ENCODE measurements at places on chromosomes 2 and 18.

DNA sequence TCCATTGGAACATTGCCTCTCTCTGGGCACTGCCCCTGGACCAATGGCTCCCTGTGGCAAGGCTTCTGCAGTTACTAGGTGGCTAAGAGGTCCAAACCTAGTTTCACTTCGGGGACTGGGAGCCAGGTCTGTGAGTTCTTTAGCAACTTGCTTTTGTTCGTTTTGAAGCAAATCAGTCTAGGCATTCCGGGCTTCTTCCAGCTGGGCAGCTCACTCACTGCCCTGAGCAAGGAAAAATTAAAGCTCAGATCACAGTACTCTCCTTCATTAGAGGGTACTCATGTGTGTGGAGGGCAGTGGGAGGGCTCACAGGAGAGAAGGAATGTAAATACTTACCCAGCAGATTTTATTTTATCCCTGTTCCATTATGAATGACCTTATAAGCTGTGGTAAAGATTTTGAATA is 80.3 kb downstream of the SPP2 start:
- DNase-seq = no peak

GRCh38 chr18:10688766-10689165 is 162.9 kb downstream of the NAPG start:
- no peak for DNase-seq

DNA sequence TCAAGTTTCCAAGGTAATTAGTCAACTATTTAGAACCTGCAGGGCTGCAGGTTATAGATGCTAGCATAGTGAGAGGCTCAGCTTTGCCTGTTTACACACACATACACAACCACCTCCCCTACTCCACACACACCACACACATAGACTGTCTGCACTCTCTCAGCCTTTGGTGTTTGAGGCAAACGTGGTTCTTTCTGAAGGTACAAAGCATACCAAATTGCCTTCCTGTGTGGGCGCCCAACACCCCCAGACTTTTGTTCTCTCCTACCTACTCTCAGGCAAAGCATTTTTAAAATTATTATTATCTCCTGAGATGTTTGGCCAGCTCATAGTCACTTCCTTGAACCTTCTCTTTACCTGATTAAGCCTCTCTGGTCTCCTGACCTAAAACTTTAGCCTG is 44.9 kb downstream of the MYO3B start:
- DNase-seq = no peak

GRCh38 chr18:12421732-12422131 is 14.0 kb downstream of the PRELID3A start:
- DNase-seq = no peak

- DNase-seq = no peak
Observed at GRCh38 chr2:226408141-226408540, 391.5 kb downstream of the IRS1 start.
